ENCODE measurements at places on chromosomes 3 and 15.

- no peak for DNase-seq
These were observed 142.7 kb downstream of the ULK4 start for GRCh38 chr3:41819236-41819635.

GRCh38 chr3:67712259-67712658, 57.8 kb upstream of the SUCLG2 start:
- no peak for DNase-seq

DNA sequence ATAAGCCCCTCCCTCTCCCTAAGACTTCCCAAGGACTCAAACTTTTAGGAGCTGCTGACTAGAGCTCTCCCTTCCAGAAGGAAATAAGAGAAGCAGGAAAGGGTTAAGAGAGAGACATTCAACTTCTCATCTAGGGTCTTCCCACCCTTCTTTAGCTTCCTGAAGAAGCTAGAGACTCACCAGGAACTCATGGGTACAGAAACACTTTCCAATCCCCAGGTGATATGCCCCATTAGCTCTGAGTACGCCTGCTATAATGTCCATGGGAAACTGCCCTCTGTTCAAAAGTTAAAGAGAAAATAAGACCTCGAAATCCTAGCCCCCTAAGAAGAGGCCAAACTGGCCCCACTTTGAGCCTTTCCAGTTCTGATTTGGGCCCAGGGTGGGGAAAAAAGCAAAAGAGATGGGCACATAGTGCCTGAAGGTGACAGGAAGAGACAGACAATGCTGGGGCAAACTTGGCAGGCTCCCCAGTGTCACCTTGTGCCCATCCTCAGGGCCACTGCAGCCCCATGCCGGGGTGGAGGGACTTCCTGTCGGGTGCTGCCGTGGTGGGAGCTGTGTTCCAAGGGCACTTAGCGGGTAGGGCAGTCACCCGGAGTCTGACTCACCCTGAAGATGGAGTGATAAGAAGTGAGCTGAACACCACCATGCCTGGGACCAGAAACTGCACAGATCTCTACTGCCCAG, 29.5 kb downstream of the CCDC12 start:
- DNase-seq, result peak; percentile 81

DNA sequence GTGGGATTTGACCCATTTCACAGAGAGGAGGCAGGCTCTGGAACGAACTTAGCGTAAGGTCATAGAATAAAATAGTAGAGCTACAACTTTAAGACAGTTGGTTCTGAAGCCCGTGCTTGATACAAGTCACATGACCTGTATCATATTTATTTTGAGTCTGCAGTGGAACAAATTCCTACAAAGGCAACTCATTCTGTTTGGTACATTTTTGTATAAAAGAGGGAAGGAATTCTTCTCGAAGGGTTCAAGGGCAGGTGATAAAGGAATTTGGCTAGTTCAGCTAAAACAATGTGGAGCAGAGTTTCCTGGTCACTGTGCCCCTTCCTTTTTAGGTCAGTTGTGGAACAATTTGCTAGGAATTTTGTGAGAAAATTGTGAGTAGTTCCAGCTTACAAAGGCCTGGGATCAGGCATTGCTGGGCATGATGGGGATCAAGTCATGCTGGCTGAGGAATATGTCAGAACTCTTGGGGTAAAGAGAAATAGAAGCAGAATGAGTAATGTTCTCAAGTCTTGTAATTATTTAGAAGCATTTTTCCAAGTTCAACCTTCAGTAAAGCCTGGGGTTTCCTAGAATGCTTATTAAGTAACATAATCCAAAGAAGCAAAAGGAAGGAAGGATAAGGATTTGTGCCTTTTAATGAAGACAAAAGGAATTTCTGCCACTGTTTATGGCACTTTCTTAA, 19.1 kb downstream of the USP3 start:
- DNase-seq, result no peak

- DNase-seq, result no peak
These were observed 161.5 kb upstream of the MB21D2 start for GRCh38 chr3:193078996-193079753.

- peak; percentile 59 for DNase-seq
These were observed 57.0 kb upstream of the MCTP2 start for GRCh38 chr15:94174399-94174802.

DNA sequence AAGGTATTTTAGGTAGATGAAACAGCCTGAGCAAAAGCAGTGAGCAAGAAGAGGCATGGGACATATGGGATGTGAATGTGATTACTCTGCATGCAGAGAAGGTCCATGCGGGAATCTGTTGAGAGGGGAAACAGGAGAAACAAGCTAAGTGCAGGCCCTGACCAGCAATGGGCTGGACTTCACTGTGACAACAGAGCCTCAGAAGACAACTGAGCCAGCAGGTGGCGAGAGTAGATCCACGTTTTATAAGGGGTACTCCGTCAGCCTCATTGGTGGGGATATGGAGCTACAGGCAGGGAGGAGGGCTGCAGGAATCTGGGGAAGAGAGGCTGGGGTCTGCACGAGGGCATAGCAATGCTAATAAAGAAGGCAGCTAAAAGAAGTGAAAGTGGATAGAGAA, 405.9 kb upstream of the LMCD1 start:
- no peak for DNase-seq

DNA sequence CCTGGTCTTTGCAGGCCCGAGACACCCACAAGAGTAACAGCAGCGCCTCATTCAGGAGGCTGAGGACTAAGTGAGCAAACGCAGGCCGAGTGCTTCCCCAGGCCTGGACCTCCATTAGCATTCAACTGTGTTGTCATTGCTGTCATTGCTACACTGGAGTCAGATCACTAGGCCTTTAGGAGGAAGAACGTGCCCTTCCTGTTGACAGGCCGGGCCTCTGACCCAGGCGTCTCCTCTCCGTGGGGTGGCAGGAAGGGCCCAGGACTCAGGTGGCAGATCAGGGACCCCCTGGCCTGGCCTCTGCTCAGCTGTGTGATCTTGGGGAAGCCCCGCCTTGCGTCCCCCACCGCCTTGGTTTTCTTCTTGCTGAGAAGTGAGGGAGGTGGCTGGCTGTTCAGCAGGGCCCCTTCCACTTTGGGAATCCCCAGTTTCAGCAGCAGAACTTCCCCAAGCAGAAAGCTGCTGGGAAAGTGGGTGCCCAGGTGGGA, 19.1 kb downstream of the ZDHHC19 start:
- peak; percentile 63 for DNase-seq

GRCh38 chr15:78761020-78761419, 50.2 kb downstream of the ADAMTS7 start:
- no peak for DNase-seq

DNA sequence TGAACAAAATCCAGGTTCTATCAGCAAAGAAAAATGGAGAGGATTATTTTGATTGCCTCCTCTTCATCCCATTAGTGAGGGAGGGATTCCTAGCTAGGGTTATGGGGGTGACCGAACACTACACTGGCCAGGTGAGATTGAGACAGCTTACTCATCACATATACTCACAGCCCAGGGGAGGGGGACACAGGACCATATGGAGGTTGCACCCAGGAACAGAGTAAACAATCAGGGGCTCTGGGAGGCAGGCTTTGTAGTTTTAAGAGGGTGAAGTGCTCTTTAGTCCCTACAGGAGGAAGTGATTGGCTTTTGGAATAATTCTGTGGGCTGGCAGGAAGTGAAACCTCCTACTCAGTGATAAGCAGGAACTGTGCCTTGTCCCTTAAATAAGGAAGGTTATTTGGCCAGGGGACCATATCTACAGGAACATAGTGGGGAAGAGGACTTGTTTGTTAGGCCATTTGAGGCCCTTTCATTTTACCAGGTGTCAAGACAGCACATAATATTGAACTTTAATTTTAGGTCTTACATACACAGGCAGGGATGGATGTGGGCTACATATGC, 17.5 kb upstream of the KCTD6 start:
- DNase-seq, result no peak

DNA sequence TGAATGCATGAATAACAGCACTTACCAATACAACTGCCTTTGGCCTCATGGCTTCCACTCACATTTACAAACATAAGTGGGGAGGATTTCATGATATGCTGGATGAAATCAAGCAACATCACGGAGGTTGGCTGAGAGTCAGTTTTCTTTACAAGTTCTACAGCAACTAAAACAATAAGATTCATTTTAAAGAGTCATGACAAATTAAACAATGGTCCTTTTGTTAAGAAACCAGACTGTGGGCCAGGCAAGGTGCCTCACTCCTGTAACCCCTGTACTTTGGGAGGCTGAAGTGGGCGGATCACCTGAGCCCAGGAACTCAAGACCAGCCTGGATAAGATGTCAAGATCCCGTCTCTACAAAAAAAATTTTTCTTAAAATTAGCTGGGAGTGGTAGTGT, 12.4 kb downstream of the ATR start:
- DNase-seq, result no peak

DNA sequence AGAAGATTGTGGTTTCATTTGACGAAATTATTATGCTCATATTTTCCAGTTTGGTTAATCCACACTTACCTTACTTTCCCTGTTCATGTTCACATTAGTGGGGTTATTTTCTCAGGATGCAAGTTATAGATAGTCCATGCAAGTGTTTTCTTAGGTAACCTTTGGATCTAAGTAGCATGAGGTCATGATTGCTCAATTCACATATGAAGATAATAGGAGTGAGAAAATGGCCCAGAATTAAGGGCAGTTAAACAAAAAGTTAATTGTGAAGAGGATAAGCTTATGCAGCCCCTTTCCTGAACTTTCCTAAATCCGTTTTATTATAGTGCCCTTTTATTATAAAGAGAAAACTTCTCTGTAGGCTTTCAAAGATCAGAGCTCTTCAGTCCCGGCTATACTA, 83.4 kb downstream of the CD200R1L start:
- DNase-seq, result no peak

GRCh38 chr15:91407269-91407889, 307.3 kb downstream of the SV2B start:
- no peak for DNase-seq

GRCh38 chr15:51054535-51054934, 40.2 kb downstream of the TNFAIP8L3 start:
- no peak for DNase-seq

- DNase-seq, result no peak
These were observed 426.1 kb downstream of the EDEM1 start for GRCh38 chr3:5613599-5613998.

GRCh38 chr15:38930851-38931572, 366.4 kb upstream of the RASGRP1 start:
- no peak for DNase-seq

Measured in activated CD4-positive, alpha-beta T cell treated with anti-CD3 and anti-CD28 coated beads, Interleukin-2, Interleukin-4, amounts not matched to agents 100 ng/mL and 50 ng/mL, durations not matched to agents 16 hours and 8 hours (primary cell).